ENCODE measurements at places on chromosomes 1 and 21.

DNA sequence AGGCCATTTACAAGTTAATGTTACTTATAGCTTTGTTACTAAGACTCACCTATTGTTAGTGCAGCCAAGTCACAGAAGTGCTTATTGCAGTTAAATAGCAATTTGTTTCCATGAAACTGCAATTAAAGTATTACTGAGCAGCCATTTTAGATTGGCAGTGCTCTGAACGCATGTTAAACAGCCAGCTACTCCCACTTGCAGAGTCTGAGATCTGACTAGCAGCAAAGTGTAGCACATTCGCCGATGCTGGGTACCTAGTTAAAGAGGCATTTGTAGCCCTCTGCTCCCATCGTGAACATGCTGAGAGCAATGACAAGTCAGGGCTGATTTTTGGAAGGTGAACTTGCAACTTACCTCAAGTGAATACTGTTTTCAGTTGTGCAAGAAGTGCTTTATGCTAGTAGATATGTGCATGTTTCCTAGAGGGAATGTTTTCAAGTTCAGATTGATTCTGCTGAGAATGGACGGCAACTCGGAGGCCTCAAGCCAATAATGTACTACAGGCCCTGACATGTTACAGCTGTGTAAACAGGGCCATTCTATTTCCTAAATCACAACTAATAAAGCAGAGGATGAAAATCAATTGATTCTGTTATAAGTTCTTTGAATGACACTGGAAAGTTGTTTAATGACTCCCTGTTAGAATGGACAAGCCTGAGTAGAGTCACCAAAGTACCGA lies 19.8 kb downstream of the LMO4 start:
- no peak for DNase-seq

DNA sequence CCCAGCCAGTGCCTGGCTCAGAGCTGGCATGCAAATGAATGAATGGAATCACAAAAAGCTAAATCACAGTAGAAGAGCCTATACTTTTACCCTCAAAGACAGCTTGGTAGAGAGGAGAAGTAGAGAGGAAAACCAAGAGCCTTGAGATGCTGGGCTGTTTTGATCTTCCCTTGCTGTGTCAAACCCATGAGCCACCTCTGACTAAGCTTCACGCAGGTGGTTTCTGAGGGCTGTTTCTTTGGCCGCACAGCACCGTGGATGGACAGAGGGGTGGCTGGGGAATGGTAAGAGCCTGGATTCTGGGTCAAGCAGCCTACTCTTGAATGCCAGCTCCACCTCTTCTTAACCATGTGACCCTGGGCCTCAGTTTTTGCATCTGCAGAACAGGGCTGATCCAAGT lies 18.6 kb downstream of the ABCG1 start:
- DNase-seq: no peak

GRCh38 chr1:229229721-229230139 lies 41.2 kb upstream of the RAB4A start:
- peak; percentile 93 for DNase-seq

- DNase-seq: no peak
Observed at GRCh38 chr1:204287466-204287891, 72.2 kb downstream of the PLEKHA6 start.

DNA sequence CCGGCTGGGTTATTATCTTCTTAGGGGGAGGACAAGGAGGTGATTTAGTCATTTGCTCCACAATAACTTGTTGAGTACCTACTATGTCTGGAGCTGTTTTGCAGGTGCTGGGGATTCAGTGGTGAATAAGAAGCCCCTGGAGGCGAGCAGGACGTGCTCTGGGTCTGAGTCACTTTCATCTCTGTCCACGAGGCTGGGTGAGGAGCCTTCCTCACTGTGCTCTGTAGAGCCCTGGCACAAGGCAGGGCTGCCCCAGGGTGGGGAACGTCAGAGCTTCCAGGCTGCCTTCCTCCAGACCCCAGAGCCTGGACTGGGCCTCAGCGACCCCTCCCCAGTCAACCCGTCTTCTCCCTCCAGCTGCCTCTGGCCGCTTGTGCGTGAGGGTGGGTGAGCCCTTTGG lies 2.5 kb upstream of the PADI6 start:
- no peak for DNase-seq

Measured in sigmoid colon (tissue), 7 donors.